T-helper 17 cell (primary cell): ENCODE measurements at places on chromosomes 1 and 21.

- no peak overlapping the region for H3K27ac ChIP-seq
- DNase-seq = no peak
- no peak overlapping the region for H3K4me3 ChIP-seq
- no peaks in the 10 kb centered on the region for H3K4me1 ChIP-seq
Observed at GRCh38 chr1:188463919-188464318, 1635.2 kb downstream of the PLA2G4A start.

- no peak for DNase-seq
- no peaks in the 10 kb centered on the region for H3K36me3 ChIP-seq
- no peaks in the 10 kb centered on the region for H3K27me3 ChIP-seq
- H3K4me1 ChIP-seq = no peaks in the 10 kb centered on the region
Observed at GRCh38 chr1:219276049-219276738, 102.5 kb downstream of the LYPLAL1 start.

DNA sequence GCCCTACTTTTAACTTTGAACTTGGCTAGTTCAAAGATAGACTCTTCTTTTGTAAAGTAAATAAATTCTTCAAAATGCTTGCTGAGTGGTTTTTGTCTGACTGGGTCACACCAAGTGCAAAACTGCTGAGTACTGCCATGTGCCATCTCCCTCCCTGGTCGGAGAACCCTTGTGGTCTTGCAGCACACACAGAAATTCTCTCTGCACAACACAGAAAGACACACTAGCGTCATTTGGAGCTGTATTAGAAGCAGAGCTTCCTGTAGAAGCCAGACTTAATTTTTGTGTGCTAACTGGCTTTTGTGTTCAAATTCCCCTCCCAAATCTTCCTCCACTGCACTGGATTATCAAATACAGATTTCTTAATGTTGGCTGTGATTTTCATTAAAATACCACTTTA, 2.5 kb downstream of the PSMB4 start:
- peaks cover 7% of the 10 kb centered on the region for H3K36me3 ChIP-seq
- H3K27me3 ChIP-seq = no peaks in the 10 kb centered on the region
- H3K4me1 ChIP-seq = peaks cover 20% of the 10 kb centered on the region
- peak overlapping the region; percentile 2 for H3K4me3 ChIP-seq
- no peak for DNase-seq

DNA sequence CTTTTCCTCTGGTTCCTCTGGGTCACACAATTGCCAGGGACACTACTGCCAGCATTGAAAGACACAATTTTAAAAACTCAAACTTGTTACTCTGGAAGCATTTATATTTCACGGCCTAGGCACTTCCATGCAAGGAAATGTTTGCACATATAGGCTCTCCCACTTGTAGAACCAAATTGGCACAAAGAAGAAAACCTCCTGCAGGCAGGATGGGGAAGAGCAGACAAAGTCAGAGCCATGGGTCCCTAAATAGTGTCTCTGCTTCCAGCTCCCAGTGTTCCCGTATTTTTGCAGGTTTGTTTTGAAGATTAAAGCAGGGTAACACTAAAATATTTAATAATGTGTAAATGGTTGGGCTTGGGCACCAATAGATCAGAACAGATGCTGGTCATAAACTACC, 19.0 kb upstream of the ADGRL2 start:
- H3K27me3 ChIP-seq = no peaks in the 10 kb centered on the region
- no peaks in the 10 kb centered on the region for H3K36me3 ChIP-seq
- no peak overlapping the region for H3K27ac ChIP-seq
- H3K4me1 ChIP-seq = no peaks in the 10 kb centered on the region
- no peak for DNase-seq

DNA sequence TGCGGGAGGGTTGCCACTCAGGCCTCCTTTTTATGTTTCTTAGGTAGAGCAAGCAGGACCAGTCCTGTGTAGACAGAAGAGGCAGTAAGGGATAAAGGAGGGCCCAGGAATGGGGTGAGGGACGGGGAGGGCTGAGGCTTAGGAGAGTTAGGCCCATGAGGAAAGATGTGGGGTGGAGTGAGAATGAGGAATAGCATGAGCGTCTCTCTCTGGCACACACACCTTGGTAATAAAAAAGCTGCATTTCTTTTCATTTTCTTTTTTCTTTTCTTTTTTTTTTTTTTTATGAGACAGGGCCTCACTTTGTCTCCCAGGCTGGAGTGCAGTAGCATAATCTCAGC, 7.6 kb upstream of the HSPG2 start:
- no peaks in the 10 kb centered on the region for H3K4me1 ChIP-seq
- no peaks in the 10 kb centered on the region for H3K27me3 ChIP-seq
- H3K4me3 ChIP-seq = no peak overlapping the region
- H3K27ac ChIP-seq = no peak overlapping the region

DNA sequence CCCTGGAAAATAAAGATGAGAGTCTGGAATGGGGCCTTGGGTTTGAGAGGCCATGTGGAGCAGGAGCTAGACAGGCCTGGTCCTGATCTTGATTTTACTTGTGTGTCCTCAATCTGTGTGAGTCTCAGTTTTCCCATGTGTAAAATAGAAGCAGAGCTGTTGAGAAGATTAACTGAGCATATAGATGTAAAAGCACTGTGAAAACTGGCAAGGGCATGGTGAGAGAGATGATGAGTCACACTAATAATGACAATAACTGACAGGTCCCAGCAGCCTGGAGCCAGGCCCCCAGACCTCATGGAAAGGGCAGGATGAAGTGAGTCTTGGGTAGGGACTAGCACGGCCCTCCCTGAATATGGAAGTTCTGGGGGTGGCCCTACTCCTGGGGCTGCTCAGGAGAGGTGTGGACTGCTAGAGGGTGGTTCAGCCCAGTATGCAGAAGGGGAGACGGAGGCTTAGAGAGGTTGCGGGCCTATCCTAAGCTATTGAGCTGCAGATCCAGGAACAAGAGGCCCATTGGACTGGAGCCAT, 2.8 kb upstream of the AHDC1 start:
- H3K27ac ChIP-seq = peak overlapping the region; percentile 90
- H3K4me3 ChIP-seq = no peak overlapping the region
- no peaks in the 10 kb centered on the region for H3K36me3 ChIP-seq

- DNase-seq = no peak
- peaks cover 17% of the 10 kb centered on the region for H3K4me1 ChIP-seq
Observed at GRCh38 chr21:42039911-42040351, 29.8 kb upstream of the ZBTB21 start.

DNA sequence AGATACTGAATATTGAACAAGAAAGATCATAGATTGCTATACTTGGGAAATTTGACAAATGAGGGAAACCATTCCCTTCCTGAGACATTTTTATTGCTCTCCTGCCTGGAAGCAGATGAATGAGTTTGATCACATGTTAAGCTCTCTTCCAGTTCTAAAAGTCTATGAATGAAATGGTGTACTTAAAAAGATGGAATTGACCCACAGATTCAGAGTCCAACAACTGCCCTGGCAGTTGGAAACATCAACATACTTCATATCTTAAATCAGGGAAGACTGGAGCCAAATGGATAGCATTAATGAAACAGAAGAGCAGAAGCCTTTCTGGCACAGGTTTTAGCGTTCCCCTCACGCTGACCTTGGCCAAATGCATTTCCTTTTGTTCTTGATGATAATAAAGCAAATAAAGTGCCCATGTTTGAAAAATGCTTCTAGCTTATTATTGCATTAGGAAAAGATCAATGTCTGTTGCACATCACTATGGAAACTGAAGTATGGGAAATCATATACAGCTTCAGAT, 142.6 kb downstream of the ESRRG start:
- H3K36me3 ChIP-seq = no peaks in the 10 kb centered on the region
- H3K27ac ChIP-seq = no peak overlapping the region
- no peaks in the 10 kb centered on the region for H3K27me3 ChIP-seq

DNA sequence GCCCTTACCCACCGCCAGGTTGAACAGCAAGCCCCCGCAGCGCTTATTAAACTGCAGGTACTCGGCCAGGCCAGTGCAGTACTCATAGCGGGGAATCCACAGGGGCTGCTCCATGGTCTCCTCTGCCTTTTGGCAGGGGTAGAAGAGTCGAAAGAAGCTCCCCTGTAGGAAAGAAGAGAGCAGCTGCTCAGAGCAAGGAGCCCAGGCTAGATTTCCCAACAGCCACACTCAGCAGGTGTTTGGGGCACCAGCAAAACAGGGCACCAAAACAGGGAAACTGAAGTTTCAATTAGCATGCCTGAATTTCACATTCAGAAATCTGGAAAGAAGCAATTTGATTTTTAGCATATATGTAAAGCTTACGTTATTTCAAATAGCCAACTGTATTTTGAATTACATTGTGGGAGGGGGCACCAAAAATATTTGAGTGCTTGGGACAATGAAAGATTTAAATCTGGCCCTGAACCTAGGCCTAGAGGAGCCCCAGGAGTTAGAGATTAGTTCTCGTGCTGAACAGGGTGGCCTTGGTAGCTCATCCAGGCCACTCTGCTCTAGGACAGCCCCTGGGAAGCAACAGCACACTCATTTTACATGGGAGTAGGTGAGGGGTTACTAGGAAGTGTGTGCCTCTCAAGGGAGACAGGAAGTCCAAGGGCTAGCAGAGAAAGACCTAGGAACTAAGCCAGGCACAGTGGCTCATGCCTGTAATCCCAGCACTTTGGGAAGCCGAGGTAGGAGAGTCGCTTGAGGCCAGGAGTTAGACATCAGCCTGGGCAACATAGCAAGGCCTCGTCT, 8.2 kb downstream of the PAFAH2 start:
- peak overlapping the region; percentile 88 for H3K27ac ChIP-seq
- peak overlapping the region; percentile 81 for H3K4me3 ChIP-seq
- no peaks in the 10 kb centered on the region for H3K27me3 ChIP-seq
- DNase-seq = no peak
- H3K4me1 ChIP-seq = peaks cover 27% of the 10 kb centered on the region

DNA sequence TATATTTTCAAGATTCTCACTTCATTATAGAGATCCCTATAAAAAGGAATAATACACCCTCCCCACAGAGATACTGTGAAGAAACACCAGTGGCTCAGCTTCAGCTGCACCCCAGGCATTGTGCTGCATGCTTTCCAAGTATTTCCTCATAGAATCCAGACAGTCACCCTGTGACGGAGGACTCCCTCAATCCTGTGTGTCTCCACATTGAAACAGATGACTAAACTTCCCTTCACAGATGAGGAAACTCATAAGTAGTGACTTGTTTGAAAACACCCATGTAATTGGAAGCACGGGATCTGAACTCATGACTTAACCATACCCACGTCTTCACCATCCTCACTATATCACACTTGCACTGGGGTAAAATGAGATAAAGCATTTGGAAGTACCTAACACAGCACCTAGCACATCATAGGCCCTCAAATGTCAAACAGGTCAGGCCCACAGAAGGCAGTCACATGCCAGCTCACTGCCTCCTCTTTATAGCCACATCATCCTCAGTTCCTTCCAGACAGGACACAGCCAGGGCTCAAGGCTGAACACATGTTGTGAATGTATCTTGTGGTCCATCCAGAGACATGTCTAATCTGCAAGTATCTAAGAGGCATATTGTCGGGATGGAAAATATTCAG, 55.2 kb downstream of the GPR161 start:
- peaks cover 2% of the 10 kb centered on the region for H3K4me1 ChIP-seq
- no peak for DNase-seq
- H3K27ac ChIP-seq = peak overlapping the region; percentile 81
- peaks cover 3% of the 10 kb centered on the region for H3K36me3 ChIP-seq
- H3K4me3 ChIP-seq = no peak overlapping the region

GRCh38 chr1:3537359-3537758, 73.9 kb downstream of the MEGF6 start:
- H3K36me3 ChIP-seq = no peaks in the 10 kb centered on the region
- H3K4me3 ChIP-seq = no peak overlapping the region
- H3K27me3 ChIP-seq = no peaks in the 10 kb centered on the region
- H3K4me1 ChIP-seq = peaks cover 7% of the 10 kb centered on the region
